ENCODE measurements at places on chromosomes 2 and 18.
A peak's percentile ranks its signal among the peaks of the same experiment; 100 is the strongest.

DNA sequence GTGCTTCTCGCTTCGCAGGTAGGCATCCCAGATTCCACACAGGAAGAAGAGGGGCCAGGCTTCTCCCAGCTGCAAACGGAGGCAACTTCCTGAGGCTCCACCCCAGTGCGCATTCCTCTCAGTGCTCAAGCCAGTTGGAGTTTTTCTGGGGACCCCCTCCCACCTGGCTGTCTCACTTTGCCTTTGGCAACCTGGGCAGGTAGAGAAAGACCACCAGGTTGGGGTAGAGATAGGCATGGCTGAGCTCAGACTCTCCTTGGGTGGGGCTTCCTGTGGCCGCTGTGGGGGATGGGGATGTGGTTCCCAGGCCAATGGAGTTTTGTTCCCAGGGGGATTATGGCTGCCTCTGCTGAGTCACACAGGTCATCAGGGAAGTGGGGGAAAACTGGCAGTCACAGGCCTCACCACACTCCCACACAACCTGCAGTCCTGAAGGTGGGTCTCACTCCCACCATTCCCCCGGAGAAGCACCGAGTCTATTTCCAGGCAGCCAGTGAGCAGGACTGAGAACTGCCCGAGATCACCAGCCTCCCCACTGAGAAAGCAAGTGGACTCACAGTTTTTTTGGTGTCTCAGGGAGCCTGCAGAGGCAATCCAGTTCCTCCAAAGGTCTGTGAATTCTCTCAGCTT lies 38.1 kb downstream of the SLC39A10 start:
- no peak for DNase-seq

DNA sequence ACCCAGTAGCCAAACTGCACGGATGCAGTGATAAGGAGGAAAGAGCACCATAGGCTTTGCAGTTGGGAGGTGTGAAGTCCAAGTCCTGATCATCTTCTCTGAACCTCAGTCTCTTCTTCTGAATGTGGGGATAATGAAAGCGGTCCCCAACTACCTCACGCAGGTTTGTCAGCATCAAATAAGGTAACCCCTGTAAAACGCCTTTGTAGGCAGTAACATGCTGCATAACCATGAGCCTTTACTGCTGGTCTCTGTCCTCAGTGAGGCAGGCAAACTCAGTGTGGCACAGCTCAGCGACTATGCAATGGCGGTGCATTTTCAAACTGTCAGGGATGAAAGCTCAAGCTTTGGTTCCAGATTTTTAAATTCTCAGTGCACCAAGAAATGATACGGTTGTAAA lies 46.1 kb downstream of the DNMT3A start:
- DNase-seq, result no peak

- DNase-seq, result no peak
Observed at GRCh38 chr2:109435066-109435690, 178.6 kb downstream of the SEPTIN10 start.

DNA sequence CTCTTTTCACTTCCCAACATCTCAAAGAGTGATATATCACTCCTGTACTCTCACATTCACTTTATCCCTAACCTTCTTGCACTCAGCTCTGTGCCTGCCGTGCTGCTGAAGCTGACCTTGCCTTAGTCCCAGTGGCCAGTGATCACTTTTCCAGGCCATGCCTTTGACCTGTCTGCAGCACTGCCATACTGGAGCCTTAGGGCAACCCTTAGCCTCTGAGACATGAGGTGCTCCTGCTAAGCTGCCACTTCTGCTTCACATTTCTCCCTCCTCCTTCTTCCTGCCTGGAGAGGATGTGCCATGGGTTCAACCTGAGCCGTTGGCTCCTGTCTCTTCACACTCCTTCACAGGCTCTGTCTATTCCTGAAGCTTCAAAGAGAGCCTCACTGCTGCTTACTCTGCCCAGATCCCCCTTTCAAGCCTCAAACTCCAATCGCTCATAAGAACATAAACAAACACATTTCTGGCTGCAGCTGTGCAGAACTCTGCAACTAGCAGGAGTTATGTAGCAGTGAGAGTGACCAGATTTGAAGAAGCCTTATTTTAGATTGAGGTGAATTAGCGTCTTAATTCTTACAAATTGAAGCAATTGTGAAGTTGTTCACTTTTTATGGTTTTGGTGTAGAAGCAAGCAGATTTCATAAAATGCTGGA lies 716.2 kb upstream of the FANCL start:
- DNase-seq, result no peak

DNA sequence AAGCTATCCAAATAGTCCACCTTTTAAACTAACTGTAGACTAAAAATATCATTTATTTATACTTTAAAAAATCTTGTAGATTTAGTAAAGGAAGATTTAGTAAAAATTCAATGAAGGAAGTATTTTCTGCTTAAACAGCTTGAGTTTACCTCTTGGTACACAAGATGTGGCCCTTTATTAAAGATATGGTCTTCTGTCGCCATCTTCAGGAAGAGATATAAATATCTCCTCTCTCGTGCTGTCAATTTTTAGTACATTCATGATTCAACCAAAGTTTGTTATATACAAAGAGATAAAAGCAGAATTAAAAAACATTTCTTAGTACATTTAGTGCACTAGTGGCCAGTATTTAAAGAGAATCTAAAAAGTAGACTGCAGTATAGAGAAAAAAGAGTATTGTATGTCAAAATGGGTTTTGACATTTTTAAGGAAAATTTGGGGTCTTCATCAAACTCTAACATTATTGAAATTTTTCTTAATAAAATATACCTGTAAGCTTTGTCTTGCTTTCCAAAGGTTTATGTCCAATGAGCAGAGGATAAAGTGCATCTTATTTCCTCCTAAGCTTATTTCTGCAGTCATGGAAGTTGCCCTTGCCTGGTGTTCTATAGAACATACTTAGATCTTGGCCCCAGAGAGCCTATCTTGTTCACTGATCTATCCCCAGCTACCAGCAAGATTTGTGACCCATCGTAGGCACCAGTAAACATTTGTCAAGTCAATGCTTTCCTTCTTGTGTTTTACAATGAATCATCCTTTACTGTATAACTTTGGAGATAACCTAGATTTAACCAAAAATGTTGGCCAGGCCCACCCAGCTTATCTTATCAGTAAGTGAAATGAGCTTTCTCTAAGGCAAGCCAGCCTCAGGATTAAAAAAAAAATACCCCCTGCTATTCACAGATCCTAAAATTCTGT lies 18.5 kb upstream of the EML6 start:
- peak; percentile 63 for DNase-seq

GRCh38 chr2:54107903-54108615 lies 7.4 kb upstream of the ACYP2 start:
- DNase-seq, result no peak

DNA sequence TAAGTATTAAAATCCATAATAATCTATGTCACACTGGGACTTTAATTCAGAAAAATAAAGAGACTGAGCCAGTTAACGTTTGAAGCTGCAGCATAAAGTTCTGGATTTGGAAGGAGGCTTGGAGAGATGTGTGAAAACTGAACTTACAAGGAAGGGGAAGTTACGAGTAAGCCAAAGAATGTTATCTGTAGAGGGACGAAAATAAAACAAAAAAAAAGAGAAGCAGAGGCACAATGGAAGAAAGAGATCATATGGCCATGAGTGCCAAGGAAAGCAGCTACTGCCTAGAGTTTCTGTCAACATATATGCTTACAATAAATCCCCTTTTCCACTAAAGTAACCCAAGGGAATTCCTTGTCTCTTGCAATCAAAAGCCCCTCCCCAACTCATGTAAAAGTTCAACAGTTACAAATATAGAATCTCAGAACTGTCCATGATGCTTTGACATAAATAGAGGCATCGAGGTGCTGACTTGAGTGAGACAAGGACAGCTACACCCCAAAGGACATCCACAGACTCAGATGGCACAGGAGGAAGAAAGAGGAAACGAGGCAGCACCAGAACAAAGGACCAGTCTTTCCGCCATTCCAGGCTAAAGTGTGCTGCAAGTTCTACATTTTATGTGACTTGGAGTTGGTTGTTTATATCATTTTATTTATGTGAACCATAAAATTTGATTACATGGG lies 16.1 kb upstream of the ARL5A start:
- no peak for DNase-seq

DNA sequence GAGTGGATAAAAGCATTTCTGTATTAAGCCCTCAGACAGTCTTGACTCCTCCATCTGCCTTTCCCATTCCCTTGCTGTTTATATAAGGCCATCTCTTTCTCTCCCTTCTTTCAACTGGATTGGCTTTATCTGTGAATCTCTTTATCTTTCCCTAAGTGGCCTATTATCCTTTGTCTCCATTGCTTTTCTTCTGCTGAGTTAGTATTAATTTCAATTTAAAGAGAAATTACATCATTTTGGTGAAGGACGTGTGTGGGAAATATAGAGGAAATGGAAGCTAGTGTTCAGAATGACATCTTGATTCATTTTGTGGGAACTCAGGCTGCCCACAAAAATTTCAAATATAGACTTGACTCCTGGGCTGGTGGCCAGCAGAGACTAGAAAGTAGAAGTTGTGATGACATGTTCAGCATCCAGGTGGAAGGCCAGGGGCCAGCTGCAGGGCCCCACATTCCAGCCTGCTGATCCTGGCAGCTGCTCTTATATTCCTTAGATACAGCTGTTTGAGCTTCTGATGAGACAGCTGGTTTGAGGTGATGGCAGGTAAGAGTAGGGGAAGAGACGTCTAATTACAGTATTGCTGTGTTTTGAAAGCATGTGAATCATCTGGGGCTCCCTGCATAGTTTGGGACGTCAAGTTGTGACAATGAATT lies 52.3 kb downstream of the DIS3L2 start:
- peak; percentile 80 for DNase-seq

DNA sequence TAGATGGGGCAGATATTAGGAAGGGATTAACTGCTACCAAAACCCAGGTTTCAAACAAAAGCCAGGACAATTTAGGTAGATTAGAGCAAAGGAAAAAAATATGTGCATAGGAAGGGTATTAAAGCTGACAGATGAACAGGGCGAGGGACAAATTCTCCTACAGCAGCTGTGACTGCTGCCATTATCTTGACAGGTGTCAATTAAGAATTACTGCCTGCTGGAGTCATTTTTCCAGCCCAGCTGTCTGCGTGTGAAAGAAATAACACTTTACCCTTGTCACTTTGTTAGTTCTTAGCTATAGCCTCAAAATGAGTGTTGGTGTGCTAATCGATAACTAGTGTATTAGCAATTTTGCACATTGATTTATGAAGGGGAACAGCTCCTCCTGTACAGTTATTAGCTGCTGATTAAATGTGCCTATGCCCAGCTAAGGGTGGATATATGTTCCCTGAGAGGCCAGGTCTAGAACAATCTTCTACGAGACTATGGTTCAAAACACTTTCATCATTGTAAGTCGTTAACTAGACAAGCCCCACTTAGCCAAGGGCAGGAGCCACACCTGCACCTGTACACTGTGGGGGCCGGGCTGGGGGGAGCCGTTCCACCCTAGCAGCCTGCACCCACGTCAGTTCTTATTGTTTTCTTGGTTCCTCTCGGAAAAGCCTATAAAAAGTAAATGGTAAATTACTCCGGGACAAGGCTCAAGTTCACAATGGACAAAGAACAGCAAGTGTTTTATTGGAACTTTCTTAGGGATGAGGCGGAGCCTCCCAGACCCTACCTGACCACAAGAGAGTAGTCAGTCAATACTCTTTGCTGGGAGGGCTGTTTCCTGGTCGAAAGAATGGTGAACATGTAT lies 7.7 kb downstream of the TSHZ1 start:
- no peak for DNase-seq

DNA sequence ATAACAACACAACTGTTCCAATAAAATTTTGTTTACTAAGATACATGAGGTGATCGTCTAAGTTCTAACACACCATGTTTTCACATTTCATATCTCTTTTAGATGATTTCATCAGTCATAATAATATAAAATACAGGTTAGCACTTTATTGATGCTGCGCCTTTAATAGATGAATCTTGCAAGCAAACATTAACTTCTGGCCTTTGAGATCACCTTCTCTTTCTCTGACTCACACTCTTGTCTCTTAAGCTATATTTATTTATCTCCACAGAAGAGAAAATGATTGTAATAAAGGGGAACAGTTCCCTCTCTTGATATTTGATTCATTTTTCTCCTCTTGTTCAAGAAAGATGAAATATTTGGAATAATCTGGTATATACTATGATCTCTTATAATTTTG lies 603.3 kb upstream of the POU3F3 start:
- DNase-seq, result no peak
